T-helper 9 cell (primary cell): ENCODE measurements at places on chromosomes 6 and 20.

DNA sequence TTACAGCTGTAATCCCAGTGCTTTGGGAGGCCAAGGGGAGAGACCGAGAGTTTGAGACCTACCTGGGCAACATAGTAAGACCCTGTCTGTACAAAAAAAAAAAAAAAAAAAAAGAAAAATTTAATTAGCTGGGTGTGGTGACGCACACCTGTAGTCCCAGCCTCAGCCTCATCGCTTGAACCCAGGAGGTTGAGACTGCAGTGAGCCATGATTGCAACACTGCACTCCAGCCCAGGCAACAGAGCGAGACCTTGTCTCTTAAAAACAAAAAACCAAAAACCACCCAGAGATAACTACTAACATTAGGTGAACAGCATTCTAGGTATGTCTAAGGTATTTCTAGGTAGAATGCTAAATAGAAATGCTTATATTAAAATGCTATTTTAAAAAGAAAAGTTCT, 21.0 kb upstream of the PI16 start:
- DNase-seq = no peak

GRCh38 chr6:129281168-129281796, 398.3 kb downstream of the LAMA2 start:
- no peak for DNase-seq

DNA sequence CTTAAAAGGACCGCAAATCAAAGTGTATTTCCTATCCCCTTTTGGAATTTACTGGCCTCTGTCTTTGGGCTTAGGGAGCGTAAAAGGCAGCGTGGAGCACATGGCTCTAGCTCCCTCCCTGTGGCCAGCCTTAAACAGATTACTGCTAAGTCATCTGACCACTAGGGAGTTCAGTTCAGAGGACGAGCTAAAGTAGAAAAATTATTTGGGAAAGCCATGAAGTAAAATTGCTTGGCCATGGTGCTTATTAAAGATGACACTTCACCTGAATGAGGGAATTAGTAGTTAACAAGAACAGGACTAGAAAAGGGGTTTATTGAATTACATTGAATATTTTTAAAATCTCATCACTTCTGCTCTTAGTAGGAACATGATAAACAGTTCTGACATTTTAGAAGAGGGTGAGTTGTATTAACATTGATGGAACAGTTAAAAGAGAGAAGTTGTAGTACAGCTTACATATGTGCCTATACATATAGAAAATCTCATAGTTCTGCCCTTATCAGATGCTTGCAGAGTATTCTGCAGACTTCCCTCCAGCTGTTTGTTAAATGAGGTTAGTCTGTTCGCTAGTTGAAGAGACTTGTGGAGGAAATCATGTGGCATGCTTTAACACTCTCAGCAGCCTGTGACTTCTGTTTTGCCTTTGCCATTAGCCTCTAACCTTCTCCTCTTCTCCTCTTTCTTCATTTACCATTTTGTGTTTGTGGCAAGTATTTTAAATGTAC, 31.2 kb upstream of the MAPK13 start:
- no peak for DNase-seq

GRCh38 chr6:157226026-157226625, 97.2 kb downstream of the TMEM242 start:
- no peak for DNase-seq

GRCh38 chr6:100923481-100924165, 42.5 kb upstream of the ASCC3 start:
- DNase-seq = no peak

GRCh38 chr6:13404228-13404891, 76.0 kb upstream of the TBC1D7 start:
- no peak for DNase-seq

DNA sequence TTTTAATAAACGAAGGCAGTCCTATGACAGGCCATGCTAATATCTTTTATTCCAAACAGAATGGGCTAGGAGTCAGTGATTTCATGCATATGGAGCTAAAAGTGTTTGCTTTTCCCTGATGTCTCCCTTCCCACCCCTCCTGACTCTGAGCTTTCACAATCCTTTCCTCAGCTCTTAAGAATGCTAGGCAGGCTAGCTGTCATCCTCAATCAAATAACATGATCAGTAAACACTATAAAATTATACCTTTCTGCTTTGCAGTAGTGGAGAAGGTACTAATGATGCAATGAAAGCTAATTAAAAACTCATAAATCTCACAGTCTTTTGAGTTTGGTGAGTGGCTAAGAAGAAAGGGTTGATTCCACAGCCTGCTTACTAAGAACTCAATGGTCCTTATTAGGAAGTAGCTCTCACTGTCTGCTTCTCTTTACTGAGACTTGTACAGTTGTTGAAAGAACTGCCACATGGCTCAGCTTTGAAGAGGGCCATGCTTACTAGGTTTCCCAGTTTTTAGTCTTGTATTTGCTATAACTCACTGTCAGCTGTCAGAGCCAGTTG, 250.9 kb upstream of the JAG1 start:
- DNase-seq = no peak
